Non-pigmented ciliary epithelial cell (primary cell): ENCODE measurements at places on chromosomes 11 and 22.
A peak's percentile ranks its signal among the peaks of the same experiment; 100 is the strongest.

DNA sequence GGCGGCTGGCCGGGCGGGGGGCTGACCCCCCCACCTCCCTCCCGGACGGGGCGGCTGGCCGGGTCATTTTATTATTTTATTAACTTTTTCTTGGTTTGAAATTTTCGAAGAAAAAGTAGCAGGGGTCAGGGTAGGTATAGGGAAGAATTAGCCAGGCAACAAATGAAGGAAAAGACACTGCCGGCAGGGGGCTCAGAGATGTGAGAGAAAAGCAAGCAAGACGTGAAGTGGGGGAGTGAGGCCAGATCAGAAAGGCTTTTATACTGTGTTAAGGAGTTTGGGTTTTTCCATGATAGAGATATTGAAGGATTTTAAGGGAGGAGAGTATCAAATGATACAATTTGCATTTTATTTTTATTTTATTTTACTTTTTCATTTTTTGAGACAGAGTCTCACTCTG, 19.0 kb downstream of the RNF214 start:
- no peak for DNase-seq

- no peak for DNase-seq
These were observed 19.6 kb downstream of the KCTD21 start for GRCh38 chr11:78168539-78169477.

DNA sequence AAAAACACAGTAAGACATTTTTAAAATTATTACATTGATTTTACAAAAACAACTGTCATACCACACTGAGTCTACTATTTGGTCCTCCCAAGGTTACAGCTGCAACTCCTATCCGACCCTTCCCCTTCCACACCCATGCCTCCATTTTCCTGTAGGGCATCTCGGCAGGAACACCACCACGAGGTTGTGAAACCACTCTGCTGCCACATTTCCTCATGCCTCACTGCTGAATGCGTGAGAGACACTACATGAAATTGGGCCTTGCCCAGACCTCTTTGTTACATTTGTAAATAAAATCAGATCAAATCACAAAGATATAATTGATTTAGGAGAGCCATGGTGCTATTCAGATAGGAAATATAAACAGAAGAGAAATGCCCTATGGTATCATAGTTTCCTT, 2.0 kb downstream of the ARHGAP32 start:
- no peak for DNase-seq

DNA sequence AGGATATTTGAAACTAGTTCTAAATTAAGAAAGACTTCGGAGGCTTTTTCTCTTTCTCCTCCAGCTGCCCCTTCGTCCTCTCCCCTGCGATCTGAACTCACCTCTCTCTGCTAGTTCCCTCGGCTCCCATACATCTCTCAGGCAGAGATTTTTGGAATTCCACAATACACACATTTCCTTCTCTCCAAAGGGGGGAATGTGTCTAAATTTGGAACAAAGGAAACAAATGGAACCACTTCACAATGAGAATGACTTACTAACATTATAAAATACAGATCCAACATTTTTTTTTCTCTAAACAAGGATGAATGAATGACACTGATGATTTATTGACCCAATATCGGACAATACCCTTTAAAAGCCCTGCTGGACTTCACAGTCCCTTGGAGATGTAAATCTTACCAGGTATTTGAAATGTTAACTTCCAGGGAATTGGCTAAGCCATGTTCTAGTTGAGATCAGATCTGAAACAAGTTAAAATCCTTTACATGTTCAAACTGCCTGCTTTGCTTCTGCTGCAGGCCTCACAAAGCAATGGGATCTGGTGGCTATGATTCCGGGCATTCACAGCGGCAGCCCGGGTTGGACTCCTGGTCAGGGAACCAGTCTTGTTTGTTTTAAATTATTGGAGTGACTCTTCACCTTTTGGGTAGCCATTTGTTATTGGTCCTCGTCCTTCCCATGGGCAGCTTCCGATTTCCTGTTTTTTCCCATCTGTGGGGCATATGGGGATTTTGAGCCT, 20.5 kb upstream of the GSTP1 start:
- no peak for DNase-seq

DNA sequence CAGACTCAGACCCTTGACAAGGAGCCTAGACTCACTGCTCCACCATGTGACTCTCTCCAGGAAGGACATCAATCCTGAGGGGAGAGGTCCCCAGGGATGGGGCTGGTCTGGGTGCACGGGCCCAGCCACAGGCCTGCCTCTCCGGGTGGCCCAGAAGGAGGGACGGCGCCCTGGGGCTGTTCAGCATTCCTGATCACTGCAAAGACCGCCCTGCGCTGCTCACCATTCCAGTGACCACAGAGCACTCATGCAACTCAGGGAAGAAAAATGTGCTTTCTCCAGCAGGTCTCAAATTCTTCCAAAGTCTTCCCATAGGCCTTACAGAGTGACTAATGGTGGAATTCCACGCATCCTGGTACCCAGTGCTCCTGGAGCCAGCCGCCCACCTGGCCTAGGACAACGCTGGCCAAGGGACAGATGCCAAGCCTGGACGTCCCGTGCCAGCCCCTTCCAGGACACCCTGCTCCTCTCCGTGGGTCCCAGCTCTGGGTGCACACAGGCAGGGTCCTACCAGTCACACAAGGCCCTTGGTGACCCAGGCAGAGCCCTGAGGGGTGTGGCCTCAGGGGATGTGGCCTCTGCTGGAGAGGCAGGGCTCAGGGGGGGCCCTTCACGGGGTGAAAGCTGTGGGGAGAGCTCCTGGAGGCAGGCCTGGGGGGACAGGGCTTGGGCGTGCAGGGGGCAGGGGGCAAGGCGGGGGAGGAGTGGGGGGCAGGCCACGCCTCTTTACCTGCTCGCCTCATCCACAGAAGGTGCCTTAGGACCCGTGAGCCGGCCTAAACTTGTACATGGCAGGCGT, 178.8 kb downstream of the IGLL1 start:
- DNase-seq: peak; percentile 62

DNA sequence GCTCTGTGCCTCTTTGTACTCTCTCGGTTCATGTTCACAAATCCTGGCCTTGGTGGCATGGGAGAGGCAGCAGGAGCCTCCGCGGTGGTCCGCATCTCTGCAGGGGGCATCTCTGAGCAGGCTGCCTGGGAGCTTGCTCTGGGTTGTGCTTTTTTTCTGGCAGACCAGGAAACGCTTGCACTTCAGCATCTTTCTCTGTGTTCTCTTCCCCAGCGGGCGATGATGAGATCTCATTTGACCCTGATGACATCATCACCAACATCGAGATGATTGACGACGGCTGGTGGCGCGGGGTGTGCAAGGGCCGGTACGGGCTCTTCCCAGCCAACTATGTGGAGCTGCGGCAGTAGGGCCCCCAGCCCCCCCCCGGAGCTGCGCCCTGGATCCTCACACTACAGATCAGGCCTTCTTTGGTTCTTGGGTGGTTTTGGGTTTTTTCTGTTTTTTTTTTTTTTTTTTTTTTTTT, 36.5 kb downstream of the CTTN start:
- DNase-seq: no peak

DNA sequence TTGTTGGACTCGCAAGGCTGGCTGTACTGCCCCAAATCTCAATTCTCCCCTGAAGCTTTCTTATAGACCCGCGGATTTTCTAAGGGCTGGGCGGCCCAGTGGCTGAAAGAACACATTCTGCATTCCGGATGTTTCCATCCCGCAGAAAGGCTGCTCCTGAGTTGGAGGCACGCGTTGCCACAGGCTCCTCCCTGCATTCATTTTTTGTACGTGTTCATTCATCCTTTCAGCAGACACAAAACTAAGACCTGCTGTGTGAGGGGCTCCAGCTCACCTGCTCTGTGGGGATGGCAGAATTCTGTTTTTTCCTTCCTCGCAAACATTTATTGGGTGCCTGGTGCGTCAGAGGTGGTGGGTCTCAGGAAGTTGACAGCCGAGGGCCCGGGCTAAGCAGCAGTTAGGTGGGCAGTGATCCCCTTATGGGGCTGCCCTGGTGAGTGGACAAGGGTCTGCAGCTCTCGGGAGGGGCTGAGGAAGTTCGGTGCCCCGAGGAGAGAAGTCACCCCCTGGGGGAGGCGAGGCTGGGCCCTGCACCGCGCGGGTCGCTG, 23.7 kb downstream of the SHANK3 start:
- no peak for DNase-seq

DNA sequence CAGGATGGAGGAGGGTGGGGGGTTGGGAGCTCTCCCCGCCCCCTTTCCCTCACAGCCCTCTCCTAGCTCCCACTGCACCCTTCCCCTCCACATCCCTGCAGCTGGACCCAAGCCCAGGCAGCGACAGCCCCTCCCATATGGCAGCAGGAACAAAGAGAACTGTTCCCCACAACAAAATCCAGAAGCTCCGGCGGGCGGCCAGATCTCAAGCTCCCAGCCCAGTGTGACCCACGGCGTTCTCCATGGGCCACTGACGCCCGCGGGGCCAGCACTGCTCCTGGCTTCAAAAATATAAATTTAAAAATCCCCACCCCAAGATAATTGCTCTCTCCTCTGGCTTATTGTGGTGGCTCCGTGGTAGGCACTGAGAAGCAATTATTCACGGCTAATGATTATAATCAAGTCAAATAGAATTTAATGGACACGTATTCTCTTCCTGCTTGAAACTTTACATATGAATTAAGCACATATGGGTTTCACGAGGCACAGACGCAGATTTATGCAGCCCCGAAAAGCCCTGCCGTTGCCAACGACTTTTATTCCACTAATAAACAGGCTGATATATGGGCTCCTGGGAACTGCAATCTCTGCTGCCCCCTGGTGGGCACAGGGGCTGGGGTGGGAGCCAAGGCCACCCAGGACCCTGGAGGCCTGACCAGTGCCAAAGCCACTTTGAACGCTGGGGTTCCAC, 17.5 kb downstream of the MACROD1 start:
- DNase-seq: peak; percentile 13

- DNase-seq: no peak
These were observed 7.4 kb upstream of the EEF1G start for GRCh38 chr11:62580959-62581715.

DNA sequence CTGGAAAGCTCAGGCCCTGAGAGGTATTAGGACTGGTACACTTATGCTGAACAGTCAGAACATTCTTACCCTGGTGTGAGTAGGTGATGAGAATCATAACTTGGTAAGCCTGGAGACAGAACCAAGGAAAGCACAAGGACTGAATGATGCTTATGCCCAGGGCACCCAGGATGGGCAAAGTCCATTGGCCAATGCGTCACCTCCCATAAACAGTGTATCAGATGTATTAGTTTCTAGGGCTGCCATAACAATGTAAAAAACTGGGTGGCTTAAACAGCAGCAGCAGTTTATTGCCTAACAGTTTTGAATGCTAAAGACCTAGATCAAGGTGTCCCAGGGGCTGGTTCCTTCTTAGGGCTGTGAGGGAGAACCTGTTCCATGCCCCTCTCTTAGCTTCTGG, 107.0 kb downstream of the FAR1 start:
- DNase-seq: no peak

DNA sequence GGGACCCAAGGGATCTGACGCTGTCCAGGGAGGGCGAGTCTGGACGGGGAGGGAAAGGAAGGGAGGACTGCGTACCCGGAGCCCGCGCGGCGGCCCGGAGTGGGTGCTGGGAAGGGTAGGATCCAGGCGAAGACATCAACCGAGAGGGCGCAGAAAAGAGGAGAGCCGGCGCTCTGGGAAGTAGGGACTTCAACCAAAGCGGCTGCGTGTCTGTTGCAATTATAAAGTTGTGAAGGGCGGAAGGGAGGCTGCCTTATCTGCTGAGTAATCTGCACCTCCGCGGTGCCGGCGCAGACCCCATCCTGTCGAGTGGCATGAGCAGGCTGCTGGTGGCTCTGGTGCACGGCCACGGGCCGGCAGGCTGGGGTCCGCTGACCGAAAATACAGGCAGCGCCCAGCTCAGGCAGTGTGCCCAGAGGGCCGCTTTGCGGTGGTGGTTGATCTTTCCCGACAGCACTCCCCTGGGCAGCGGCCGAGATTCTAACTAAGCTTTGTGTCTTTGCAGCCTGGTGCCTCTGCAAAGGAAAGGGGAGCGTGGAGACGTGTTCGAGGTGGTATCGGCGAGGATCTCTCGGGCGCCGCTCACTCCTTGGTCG, 978 bp downstream of the C11orf87 start:
- DNase-seq: no peak

DNA sequence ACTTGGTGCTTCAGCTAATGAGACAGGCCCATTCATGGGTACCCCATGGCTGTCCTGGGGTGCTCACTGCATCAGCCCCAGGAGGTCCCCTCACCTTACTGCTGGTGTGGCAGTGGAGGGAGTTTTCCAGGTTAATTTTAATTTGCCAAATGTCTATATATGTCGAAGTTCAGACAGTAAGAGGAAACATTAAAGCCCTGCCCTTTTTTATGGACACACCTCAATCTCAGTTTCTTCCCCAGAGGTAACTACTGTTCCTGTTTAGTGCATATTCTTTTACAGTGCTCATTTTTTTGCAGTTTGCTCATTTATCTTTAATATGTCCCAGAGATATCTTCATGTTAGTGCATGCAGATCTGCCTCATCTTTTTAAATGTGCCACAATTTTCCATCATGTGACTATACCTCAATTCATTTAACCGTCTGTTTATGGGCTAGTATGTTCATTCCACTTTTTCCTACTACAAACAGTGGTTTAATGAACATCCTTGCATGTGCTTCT, 11.6 kb downstream of the PANX1 start:
- DNase-seq: no peak

DNA sequence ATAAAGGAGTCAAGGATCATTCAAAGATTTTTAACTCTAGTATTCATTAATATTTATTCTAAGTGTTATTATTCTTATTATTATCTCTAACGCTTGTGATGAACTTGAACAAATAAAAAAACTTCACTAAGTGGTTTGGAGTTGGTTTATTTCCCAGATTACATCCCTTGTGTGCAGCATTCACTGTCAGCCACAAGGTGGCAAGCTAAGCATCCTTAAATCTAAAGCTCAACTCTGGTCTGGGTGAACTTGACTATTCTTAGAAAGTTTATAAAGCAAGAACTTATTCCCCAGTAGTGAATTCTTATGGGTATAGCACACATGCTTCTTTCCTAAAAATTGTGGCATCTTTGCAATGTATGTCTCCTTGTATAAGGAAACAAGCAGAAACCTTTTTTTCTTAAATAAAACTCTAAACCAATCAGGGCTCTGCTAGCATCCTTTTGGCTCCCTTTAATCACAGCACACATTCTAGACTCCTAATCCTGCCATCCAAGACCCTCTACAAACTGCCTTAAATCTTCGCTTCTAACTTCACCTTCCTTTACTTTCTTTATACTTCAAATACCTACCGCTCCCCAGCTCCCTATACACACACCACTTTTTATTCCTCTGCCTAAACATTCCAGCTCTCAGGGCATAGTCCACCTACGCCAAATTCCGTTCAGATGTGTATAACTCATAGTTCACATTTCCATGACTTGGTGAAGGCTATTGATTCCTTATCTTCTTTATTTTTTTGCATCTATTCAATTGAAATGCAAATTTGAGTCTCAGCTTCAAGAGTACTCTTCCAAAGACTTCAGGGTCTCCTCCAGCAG, 1068.8 kb downstream of the DLG2 start:
- no peak for DNase-seq

GRCh38 chr11:101770648-101771047, 144.2 kb upstream of the CEP126 start:
- no peak for DNase-seq
